ENCODE measurements at places on chromosomes 1 and 21. TPM values are rescaled to one million over a fixed set of nuclear protein-coding genes. Genes with fewer than 3 reads are reported as not detected.

DNA sequence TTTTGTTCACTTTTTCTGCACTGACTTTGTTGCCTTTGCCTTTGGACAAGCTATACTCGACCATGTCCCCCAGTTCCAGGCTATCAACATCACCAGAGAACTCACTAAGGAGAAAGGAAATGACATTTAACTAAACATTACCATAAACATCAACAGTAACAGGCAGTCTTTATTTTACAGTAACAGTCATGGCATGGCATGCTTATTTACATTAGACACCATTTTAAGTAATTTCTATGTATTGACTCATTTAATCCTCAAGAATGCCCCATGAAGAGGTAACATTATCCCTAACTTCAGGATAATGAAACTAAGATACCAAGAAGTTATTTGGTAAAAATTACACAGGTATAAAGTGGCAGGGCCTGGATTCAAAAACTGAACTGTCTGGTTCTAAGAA lies 8.7 kb upstream of the NRAS start:
- DNase-seq, result no peak

- no peak for DNase-seq
Observed at GRCh38 chr21:28769683-28770082, 223.0 kb downstream of the LTN1 start.

The TRIM63 gene
- polyA plus RNA-seq, result not detected

- DNase-seq, result no peak
Observed at GRCh38 chr1:22026924-22027289, 25.4 kb downstream of the CELA3A start.

- DNase-seq, result no peak
Observed at GRCh38 chr1:201103666-201104065, 8.6 kb downstream of the CACNA1S start.

DNA sequence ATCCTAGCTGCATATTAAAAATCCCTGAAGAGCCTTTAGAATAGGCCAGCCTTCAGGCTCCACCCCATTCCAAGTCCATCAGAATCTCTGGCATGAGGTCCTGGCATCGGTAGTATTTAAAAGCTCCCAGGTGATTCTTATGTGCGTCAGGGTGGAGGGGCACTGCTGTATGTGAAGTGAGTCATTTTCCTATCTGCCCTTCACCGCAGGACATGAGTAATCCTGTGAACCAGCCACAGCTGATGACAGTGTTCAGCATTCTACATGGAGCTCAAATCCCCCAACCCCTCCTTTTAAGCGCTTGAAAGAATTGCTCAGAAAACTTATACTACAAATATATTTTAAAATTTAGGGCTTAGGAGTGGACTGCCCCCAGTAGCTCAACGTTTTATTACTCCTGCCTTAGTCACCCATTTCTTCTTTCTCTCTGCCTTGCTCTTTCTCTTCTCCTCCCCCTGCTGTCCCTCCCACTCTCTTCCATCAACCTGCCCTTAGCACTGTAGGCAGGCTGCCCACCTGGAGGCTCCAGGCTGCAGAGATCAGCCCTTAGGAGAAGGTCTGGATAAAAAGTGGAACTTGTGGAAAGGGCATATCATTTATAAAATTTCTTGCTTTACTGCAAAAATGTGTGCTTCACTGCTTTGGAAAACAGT lies 73.8 kb upstream of the ZNF281 start:
- peak; percentile 92 for DNase-seq

DNA sequence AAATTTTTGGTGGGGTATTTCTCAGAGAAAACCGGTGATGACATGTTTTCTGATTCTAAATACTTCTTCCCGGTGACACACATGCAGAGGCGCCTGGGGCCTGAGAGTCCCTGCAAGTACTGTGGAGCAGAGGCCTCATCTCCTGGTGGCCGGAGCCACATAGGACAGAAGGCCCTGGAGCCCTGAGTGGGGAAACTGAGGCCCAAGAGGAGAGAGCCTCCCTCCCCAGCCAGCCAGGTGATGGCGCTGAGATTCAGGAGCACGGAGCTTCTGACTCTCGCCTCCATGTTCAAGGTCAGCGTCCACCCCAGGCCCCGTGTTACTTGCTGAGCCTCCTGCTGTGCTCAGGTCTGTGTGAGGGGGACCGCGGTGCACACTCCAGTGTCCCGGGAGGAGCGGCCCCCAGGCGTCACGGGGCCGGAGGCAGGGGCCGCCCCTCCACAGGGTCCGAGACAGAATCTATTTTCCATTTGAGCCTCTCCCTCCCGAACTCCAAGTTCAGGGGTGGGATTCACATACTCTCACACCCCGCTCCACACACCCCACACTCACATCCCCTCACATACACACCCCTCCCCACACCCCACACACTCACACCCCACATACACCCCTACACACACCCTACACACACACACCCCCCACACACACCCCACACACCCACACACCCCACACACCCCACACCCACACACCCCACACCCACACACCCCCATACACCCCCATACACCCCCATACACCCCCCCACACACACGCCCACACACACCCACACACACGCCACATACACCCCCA lies 43.8 kb downstream of the SLX9 start:
- no peak for DNase-seq

GRCh38 chr1:86472152-86472551 lies 3.4 kb downstream of the CLCA1 start:
- no peak for DNase-seq

The POU3F1 gene
- not detected for polyA plus RNA-seq

GRCh38 chr1:52739699-52740467 lies 13.6 kb downstream of the ZYG11B start:
- DNase-seq, result no peak

The MAN1C1 gene
- polyA plus RNA-seq, result 16.9 TPM

The CFAP45 gene
- 0.51 TPM for polyA plus RNA-seq

- DNase-seq, result no peak
Observed at GRCh38 chr21:15498455-15498854, 231.3 kb upstream of the USP25 start.

DNA sequence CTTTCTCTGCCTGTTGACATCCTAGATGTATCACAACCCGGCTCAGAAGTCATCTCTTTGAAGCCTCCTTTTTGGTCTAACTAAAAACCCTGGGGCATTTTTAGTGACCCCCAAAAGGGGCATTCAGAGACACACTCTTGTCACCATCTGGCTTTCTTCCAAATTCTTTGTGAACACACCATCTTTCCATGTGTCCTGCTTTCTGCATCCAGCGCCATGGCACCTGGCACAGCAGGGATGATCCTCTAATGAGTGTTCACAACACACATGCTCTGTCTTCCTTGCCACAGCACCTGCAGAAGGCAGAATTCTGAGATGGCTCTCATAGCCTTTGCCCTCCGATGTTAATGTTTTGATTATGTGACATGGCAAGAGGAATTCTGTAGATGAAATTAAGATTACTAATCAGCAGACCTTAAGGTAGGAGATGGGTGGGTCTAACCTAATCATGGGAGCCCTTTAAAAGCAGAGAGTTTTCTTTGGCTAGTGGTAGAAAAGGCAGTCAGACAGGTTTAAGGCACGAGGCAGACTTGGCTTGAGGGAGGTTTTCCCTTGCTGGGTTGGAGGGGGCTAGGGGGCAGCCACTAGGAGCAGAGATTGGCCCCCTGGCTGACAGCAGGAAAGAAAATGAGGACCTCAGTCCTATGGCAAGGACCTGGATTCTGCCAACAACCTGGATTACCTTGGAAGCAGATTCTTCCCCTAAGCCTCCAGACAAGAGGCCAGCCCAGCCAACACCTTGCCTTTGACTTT lies 4.9 kb upstream of the TMEM61 start:
- DNase-seq, result no peak

- DNase-seq, result no peak
Observed at GRCh38 chr21:38885909-38886308, 80.2 kb downstream of the ETS2 start.

The ADAM30 gene
- not detected for polyA plus RNA-seq

DNA sequence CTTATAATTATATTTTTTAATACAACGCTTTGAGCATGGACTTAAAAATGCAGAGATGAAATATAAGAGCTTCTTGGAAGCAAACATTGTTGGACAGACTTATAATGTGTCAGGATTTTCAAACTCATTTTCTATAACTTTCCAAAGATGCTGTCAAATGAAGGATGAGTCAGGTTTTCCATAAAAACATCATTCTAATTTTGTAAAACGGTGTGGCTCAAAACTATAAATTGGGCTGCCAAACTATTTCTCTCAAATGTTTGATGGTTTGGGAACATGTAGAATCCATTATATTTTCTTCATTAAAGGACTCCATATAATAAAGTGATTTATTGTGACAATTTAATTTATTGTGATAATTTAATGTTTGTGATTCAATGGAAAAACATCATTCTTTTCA lies 511.2 kb downstream of the USP25 start:
- DNase-seq, result no peak

Data from AG04450 (cell line).